ENCODE measurements at places on chromosomes 13 and 19. TPM values are rescaled to one million over a fixed set of nuclear protein-coding genes. Genes with fewer than 3 reads are reported as not detected.

- no peaks in the 10 kb centered on the region for H3K27me3 ChIP-seq
- no peaks in the 10 kb centered on the region for H3K36me3 ChIP-seq
- no peak overlapping the region for H3K4me3 ChIP-seq
- H3K4me1 ChIP-seq: peaks cover 15% of the 10 kb centered on the region
Observed at GRCh38 chr13:108959234-108959633, 329.8 kb downstream of the MYO16 start.

DNA sequence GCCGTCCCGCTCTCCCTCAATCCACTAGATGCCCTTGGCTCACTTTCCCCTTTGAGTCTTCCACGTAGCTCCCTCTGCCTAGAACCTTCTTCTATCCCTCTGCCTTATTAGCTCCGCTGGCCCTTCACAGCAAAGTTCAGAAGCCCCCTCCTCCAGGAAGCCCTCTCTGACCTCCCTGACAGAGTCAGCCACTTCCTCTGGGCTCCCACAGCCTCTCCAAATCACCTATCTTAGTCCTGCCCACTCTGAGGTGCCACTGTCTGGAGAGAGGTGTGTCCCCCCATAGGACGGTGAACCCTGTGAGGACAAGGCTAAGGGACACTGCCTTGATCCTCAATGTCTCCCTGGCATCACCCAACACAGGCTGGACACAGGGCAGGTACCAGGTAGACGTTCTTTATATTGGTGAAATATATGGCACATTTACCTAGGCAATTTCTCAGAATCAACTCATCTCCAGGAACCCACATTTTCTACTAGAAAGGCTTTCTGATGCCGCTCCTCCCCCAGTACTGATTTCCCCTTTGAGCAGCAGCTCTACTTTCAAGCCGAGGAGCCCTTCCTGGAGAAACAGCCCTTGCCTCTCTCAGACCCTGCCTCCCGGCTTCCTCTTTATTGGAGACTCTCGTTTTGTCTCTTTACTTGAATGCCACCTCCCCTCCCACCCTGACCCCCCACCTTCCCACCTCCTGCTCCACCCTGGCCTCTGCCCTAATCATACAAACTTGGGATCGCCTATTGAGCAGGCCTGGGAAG, 3.4 kb upstream of the TGFB1 start:
- no peak overlapping the region for H3K27ac ChIP-seq
- H3K4me1 ChIP-seq: peaks cover 4% of the 10 kb centered on the region
- H3K27me3 ChIP-seq: no peaks in the 10 kb centered on the region
- H3K36me3 ChIP-seq: no peaks in the 10 kb centered on the region
- no peak overlapping the region for H3K4me3 ChIP-seq

Gene HSD17B14
- 8.2 TPM for total RNA-seq

DNA sequence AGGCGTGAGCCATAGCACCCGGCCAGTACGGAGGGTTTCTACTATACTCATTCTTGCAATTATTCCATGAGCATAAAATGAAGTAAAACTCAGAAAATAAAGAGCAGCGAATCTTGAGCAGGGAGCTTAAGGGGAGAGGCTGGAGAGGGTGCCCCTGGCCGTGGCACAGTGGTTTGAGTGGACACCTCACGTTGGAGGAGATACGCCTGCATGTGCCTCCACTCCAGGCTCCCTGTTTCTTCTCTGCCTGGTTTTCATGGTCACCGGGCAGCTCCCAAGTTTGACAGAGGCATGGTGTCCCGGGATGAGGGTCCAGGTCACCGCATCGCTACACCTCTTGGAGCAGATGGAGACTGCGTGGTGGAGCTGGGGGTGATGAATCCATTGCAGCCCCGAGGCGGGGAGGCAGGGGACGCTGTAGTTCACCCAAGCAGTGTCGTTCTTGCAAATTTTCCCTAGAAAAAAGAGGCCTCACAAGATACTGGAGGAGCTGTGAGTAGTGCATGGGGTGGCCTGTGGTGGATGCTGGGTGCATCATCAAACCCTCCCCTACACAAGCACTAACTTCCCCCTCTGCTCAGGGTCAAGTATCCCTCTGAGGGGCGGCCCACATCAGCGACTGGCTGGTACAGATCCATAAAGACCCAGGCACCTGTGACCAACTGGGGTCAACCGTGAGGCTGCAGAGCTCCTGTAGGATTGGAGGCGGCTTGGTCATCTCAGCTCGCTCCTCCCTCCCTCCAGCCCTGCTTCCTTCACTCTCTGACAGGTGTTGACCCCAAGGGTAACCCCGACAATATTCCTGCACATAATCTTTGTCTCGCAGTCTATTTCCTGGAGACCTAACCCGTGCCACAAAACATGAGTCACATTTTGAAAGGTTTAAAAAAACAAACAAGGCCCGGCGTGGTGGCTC, 3.6 kb upstream of the MIER2 start:
- H3K4me3 ChIP-seq: no peak overlapping the region
- no peaks in the 10 kb centered on the region for H3K36me3 ChIP-seq
- no peak for DNase-seq
- H3K27me3 ChIP-seq: no peaks in the 10 kb centered on the region

DNA sequence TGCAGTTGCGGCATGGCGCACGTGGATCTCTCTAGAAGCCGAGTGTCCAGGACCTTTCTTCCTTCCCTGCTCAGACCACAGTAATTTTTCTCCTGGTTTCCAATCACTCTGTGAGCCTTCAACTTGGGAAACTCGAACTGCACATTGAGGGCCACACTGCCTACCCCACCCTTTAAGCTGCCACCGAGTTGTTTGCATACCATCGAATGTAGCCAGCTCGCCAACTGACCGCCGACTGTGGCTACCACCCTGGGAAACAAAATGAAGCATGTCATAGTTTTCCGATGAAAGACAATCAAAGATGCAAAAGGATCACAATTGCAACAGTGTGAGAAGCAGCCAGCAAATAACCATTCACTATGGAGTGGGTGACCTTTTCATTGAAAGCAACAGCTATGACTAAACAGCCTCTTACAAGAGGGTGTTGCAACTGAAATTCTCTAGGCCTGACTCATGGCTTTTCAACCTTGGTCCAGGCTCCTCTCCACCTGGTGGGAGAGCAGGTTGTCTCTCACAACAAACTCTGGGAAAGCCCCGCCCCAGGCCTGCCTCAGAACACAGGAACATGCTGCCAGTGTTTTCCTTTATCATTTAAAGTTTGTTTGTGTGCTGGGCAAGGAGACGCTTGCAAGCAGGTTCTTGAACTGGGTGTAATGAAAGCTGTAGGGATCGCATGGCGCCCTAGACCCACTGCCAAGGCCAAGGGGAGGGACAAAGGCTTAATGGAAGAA, 141.7 kb upstream of the SERP2 start:
- peak overlapping the region; percentile 62 for H3K27ac ChIP-seq
- H3K4me3 ChIP-seq: no peak overlapping the region
- no peaks in the 10 kb centered on the region for H3K36me3 ChIP-seq
- DNase-seq: peak; percentile 96
- no peaks in the 10 kb centered on the region for H3K27me3 ChIP-seq

DNA sequence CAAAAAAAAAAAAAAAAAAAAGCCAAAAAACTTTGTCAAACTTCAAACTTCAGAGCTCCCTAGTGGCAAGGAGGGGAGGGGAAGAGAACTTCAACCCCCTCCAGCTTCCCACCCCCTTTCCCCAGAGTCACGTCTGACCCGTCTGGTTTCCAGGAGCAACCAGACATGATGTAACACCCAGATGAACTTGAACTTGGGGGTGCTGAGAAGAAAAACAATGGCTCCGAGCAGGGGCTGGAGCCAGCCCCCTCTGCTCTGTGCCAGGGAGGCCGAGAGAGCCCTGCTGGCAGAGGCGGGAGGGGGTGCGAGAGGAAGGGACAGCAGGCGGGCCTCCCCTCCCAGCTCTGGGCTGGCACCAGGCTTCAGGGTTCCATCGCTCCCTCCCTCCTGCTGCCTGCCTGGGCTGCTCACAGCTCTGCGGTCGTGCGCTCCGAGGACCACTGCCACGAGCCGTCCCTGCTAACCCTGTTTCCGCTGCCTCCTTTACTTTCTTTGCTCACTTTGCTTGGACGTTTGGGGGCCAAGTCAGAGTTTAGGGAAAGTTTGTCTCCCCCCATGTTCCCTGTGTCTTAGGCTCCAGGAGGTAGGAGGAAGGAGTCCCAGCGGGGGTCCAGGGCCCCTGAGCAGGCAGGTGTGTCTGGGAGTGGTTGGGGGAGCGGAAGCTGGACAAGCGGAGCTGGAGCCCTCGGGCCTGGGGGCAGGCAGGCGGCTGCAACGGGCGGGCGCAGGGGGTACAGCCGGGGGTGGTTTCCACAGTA, 11.1 kb downstream of the LYL1 start:
- peak overlapping the region; percentile 81 for H3K27ac ChIP-seq
- H3K36me3 ChIP-seq: peaks cover 2% of the 10 kb centered on the region
- H3K4me1 ChIP-seq: peaks cover 47% of the 10 kb centered on the region

DNA sequence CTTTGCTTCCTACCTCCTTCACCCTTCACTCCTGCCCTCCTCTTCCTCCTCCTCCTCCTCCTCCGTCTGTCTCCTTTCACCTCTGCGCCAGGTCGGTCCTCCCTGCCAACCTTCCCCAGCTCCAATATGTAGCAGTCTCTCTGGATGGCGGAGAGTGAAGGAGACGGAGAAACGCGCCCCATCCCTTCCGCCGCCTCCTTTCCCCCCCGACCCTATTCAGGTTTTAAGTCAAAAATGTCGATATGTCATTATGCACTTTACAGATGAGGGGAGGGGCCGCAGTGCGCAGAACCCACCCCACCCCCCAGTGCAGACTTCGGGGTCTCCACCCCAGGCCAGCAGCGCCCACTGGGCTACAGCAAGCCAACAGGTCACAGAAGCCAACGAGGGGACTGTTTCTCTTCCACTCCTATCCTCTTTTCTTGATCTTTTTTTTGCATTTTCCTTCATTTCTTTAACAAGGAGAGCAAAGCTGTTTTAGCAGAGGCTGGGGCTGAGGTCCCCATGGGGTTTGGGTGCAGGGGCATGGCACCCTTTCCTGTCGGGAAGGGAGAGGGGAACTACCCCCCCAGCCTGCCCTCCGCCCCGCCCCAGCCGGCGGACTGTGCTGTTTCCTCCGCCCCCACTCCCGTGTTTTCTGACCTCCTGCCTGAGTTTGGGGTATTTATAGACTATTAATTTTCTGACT, 9.2 kb downstream of the MIDN start:
- no peak for DNase-seq
- peaks cover 74% of the 10 kb centered on the region for H3K4me1 ChIP-seq
- peak overlapping the region; percentile 69 for H3K27ac ChIP-seq

Gene ZNF45
- total RNA-seq: 15.8 TPM

GRCh38 chr19:39645800-39646411, 9.8 kb upstream of the LGALS16 start:
- no peak overlapping the region for H3K4me3 ChIP-seq
- DNase-seq: no peak
- H3K27me3 ChIP-seq: no peaks in the 10 kb centered on the region
- H3K4me1 ChIP-seq: no peaks in the 10 kb centered on the region
- H3K27ac ChIP-seq: no peak overlapping the region
- no peaks in the 10 kb centered on the region for H3K36me3 ChIP-seq

DNA sequence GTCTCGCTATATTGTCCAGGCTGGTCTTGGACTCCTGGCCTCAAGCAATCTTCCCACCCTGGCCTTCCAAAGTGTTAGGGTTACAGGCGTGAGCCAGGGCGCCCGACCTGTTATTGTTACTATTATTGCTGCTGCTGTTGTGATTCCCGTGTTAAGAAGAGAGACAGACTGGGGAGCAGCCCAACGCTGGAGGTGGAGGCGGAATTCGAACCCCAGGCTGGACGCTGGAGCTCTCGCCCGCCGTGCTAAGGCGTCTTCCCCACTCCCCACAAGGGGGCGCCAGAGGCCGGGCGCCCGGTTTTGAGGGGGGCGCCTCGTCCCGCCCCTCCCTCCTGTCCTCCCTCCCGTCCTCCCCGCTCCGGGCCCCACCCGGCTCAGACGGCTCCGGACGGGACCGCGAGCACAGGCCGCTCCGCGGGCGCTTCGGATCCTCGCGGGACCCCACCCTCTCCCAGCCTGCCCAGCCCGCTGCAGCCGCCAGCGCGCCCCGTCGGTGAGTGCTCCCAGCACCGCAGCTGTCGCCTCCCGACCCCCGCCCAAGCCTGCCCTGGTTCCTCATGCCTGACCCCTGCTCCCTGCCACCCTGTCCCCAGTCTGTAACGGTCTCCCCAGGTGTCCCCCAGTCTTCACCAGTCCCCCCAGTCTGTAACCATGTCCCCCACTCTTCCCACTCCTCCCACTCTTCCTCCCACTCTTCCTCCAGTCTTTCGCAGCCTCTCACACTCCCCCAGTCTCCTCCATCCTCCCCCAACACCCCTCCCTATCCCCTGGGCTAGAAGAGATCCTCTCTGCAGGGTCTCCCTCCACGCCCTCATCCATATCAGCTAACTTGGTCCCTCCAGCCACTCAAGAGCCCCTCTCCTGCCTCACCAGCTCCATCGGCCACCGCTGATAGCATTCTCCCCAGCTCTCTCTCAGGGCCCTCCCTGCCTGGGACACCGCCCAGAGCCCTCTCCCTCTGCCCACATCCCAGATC, at the start of gene EHD2:
Gene EHD2, plus strand, starts transcription at position 377 of the 976 bp plus-strand sequence. CDS start 3,191 bp downstream, outside the sequence.
- DNase-seq: peak; percentile 45
- H3K27ac ChIP-seq: peak within 1 kb of the TSS; percentile 81
- no peaks in the 10 kb centered on the region for H3K27me3 ChIP-seq
- peaks cover 3% of the 10 kb centered on the region for H3K36me3 ChIP-seq

DNA sequence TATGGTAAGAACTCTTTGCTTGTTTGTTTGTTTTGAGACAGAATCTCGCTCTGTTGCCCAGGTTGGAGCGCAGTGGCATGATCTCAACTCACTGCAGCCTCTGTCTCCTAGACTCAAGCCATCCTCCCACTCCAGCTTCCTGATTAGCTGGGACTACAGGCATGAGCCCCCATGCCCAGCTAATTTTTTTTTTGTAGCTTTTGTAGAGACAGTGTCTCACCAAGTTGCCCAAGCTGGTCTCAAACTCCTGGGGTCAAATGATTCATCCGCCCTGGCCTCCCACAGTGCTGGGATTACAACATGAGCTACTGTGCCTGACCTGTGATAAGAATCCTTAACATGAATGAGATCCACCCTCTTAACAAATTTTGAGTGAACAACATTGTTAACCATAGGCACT, 183.9 kb upstream of the TSHZ3 start:
- H3K27ac ChIP-seq: no peak overlapping the region
- no peaks in the 10 kb centered on the region for H3K4me1 ChIP-seq
- H3K27me3 ChIP-seq: no peaks in the 10 kb centered on the region
- no peak overlapping the region for H3K4me3 ChIP-seq

GRCh38 chr19:40471111-40471510, 4.3 kb downstream of the SPTBN4 start:
- H3K27ac ChIP-seq: no peak overlapping the region
- H3K27me3 ChIP-seq: peaks cover 5% of the 10 kb centered on the region
- H3K36me3 ChIP-seq: no peaks in the 10 kb centered on the region
- H3K4me3 ChIP-seq: no peak overlapping the region
- no peak for DNase-seq
